Natural killer cell treated with Interleukin-12 subunit alpha and Interleukin-12 subunit beta and Interleukin-15 and Interleukin-18, amount 100 ng/mL, for 72 hours (primary cell): ENCODE measurements at places on chromosomes 3 and 15.
A peak's percentile ranks its signal among the peaks of the same experiment; 100 is the strongest.

DNA sequence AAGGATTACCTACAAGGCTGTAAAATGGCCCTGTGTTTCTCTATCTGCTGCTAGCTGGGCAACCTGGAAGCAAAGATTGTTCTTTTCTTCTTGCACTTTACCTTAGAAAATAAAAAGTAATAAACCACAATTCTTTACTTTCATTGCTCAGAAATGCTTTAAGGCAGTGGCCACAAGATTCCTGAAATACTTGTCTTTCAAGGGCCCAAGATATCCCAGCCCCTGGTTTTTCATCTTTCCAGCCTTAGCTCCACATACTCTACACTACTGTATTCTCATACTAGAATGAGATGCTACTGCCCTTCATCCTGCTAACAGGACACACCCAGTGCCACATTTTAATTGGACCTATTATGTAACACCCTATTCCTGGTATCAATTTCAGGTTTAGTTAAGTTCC, 78.9 kb downstream of the GTF2E1 start:
- H3K4me3 ChIP-seq: no peak overlapping the region
- H3K4me1 ChIP-seq: no peaks in the 10 kb centered on the region
- H3K27me3 ChIP-seq: peaks cover 36% of the 10 kb centered on the region
- no peak overlapping the region for H3K27ac ChIP-seq
- no peaks in the 10 kb centered on the region for H3K36me3 ChIP-seq
- no peak for DNase-seq

DNA sequence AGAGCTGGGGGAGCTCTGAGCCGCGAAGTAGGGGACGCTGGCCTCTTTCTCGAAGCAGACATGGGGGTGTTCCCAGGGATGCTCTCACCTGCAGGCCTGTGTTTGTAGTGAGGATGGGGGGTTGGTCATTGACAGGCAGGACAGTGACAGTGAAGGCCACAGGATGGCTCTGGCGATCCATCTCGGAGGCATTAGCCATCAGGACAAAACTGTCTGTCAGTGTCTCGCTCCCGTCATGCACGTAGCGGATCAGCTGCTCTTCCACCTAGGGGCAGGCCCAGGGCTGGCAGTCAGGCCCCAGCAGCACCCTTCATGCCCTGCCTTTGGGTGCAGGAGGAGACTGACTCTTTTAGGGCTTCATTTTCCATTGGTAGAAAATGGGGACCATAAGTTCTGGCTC, 28.0 kb downstream of the CSPG4 start:
- H3K36me3 ChIP-seq: no peaks in the 10 kb centered on the region
- DNase-seq: no peak
- no peaks in the 10 kb centered on the region for H3K4me1 ChIP-seq
- H3K4me3 ChIP-seq: no peak overlapping the region
- H3K27me3 ChIP-seq: no peaks in the 10 kb centered on the region

DNA sequence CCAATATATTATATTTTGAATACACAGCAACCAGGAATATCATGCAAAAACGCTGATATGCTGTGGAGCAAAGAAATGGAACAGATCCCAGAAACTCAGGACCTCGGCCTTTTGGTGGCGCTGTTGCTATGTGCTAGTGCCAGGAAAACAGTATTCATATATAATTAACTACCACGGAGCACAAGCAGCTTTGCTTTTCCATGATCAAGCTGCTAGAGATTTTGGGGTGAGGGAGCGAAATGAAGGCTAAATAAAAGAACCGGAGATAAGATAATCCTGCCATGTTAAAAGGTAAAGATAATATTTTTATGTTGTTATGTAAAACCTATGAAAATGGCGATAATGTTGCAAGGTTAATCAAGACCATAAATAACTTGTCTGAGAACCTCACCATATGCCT, 157.7 kb upstream of the FAM3D start:
- H3K27me3 ChIP-seq: peaks cover 3% of the 10 kb centered on the region
- no peak for DNase-seq
- H3K4me1 ChIP-seq: no peaks in the 10 kb centered on the region
- no peak overlapping the region for H3K4me3 ChIP-seq

DNA sequence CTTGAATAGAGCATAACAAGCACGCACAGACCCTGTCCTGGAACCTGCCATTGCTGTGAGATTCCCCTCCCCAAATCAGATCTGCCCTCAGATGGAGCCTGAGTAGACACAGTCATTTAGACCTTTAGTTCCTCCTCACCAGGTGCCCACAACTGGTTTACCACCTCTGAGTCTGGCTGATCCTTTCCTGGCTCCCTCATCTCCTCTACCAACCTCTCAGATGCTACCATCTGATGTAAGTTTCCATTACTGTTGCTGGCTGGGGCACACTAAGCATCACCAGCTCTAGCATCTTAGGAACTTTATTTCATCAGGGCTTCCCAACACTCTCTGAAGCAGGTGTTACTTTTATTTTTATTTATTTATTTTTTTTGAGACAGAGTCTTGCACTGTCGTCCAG, 288.3 kb downstream of the TLE3 start:
- H3K27ac ChIP-seq: no peak overlapping the region
- no peak overlapping the region for H3K4me3 ChIP-seq
- peaks cover 8% of the 10 kb centered on the region for H3K4me1 ChIP-seq
- H3K36me3 ChIP-seq: no peaks in the 10 kb centered on the region
- no peak for DNase-seq
- peaks cover 23% of the 10 kb centered on the region for H3K27me3 ChIP-seq

DNA sequence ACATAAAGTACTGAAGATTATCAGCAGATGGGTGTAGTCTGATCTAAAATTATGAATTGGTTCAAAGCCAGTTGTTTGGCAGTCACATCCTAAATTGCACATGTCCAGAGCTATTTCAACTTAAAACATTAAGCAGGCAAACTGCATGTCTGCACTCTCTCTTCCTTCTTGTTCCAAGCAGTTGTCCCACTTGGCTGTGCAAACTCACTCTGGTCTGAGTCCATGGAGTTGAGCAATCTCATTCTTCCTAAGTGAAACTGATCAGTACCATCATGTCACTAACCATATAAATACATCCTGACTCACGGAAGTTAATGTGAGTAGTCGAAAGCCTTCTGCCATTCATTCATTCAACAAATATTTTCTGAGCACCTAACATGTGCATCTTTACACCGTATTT, 353.0 kb downstream of the ROBO1 start:
- H3K27me3 ChIP-seq: no peaks in the 10 kb centered on the region
- H3K36me3 ChIP-seq: no peaks in the 10 kb centered on the region
- no peak overlapping the region for H3K27ac ChIP-seq
- no peaks in the 10 kb centered on the region for H3K4me1 ChIP-seq

- H3K27ac ChIP-seq: no peak overlapping the region
- DNase-seq: no peak
- H3K4me1 ChIP-seq: peaks cover 14% of the 10 kb centered on the region
- no peaks in the 10 kb centered on the region for H3K27me3 ChIP-seq
Measured at GRCh38 chr3:143363949-143364348, 244.4 kb downstream of the CHST2 start.

GRCh38 chr15:42544853-42545629, 3.6 kb downstream of the LRRC57 start:
- peaks cover 13% of the 10 kb centered on the region for H3K36me3 ChIP-seq
- H3K4me3 ChIP-seq: no peak overlapping the region
- no peak for DNase-seq
- no peak overlapping the region for H3K27ac ChIP-seq

DNA sequence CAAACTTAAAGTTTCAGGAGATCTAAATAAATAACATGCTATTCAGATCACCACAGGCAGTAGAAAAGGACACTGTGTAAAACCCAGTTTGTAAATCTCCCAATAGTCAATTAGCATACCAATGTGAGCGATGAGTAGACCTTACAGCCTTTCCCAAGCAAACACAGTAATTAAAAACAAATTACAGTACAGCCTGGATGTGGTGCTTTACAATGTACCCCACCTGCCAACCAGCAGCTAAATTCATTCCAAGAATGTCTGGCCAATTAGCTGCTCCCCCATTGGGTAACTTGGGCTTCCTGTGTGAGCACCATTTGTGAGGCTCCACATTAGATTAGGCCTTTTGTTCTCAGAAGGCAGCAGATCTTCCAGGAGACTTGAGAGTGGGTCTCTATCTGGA, 635.0 kb downstream of the TBL1XR1 start:
- no peaks in the 10 kb centered on the region for H3K36me3 ChIP-seq
- DNase-seq: no peak
- H3K4me3 ChIP-seq: no peak overlapping the region
- H3K27me3 ChIP-seq: no peaks in the 10 kb centered on the region
- H3K4me1 ChIP-seq: no peaks in the 10 kb centered on the region

DNA sequence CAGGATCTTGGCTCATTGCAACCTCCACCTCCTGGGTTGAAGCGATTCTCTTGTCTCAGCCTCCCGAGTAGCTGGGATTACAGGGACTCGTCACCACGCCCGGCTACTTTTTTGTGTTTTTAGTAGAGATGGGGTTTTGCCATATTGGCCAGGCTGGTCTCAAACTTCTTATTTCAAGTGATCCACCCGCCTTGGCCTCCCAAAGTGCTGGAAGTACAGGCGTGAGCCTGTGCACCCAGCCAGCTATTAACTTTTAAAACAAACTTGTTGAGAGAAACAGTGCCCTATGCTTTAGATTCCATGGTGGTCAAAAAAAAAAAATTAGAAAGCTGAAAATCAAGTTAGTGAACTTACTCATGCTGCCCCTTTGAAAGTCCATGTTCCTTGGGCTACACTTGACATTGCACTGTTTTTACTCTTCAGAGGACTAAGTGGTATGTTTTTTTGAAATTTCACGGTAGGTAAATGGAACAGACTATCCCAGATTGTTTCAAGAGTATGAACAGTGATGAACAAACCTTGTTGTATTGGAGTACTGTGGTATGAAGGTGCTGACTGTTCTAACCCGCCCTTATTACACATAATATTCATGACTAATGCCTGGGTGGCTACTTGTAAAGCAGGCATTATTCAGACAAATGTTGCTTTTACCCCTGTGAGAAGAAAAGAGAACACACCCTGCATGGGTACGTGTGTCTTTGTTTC, 206.9 kb downstream of the KLHL25 start:
- no peak overlapping the region for H3K4me3 ChIP-seq
- no peaks in the 10 kb centered on the region for H3K27me3 ChIP-seq
- DNase-seq: no peak
- H3K4me1 ChIP-seq: peaks cover 45% of the 10 kb centered on the region
- peaks cover 8% of the 10 kb centered on the region for H3K36me3 ChIP-seq
- H3K27ac ChIP-seq: no peak overlapping the region

DNA sequence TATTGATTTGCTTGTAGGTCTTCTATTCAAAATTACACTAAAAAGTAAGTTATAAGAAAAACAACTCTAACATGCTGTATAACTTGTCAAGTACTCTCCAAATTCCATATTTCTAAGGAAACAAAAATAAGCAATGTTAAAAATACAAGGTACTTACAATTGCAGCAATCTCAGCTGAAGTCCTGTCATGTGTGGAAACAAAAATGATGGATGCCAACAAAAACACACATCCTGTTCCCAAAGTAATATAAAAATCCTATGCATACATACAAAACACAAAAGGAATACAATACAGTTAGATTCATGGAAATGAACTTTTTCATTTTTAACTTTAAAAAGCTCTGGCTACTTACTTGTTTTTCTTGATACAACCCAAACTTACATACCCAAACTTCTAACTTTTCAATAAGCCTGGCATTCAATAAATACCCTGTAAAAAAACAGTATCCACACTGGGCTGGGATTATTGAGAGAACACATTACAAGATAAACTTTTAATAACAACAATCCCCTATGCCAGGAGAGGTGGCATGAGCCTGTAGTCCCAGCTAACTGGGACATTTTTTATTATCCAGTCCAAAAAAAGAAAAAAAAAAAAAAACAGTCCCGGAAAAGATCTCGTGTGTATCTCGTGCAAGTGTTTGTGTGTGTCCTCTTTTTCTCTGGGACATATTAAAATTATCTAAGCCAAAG, 14.7 kb downstream of the CMTM6 start:
- DNase-seq: no peak
- H3K27me3 ChIP-seq: no peaks in the 10 kb centered on the region
- H3K36me3 ChIP-seq: peaks cover 10% of the 10 kb centered on the region
- H3K4me3 ChIP-seq: no peak overlapping the region
- H3K27ac ChIP-seq: peak overlapping the region; percentile 39

DNA sequence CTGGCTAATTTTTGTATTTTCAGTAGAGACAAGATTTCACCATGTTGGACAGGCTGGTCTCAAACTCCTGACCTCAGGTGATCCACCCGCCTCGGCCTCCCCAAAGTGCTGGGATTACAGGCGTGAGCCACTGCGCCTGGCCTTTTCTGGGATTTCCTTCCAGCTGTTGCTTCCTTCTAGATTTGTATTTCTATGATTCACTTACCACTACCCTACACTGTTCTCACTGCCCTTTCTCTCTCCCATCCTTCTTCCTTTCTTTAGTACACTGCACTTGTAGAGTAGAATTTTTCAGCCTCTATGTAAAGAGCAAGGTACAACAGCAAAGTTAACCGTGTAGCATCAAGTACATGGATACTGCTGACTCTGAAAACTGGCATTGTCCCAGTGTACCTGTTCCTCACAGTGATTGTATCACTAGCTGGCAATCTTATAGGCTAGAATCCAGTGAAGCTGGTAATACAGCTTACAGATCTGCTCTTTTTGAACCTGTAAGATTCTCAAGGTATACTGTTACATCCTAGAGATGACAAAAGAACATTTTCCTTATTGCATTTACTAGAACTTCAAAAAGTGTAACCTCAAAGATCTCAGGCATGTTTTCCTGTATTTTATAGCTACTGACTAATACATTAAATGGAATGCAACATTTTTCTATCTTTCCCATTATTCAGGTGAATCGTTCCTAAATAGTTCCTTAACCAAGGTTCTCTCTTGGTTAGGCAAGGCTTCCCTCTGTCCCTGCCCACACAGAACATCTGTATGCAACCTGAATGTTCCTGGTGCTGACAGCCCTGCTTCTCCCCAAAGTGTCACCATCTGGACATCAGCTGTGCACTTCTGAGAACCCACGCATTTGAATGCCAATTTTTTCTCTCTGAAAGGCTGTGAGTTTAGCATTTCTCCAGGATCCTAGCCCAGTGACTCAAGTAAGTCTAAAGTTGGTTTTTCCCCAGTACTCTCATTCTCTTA, 74.1 kb upstream of the RAP2B start:
- H3K27me3 ChIP-seq: peaks cover 6% of the 10 kb centered on the region
- no peak overlapping the region for H3K27ac ChIP-seq
- DNase-seq: no peak
- H3K4me1 ChIP-seq: no peaks in the 10 kb centered on the region

DNA sequence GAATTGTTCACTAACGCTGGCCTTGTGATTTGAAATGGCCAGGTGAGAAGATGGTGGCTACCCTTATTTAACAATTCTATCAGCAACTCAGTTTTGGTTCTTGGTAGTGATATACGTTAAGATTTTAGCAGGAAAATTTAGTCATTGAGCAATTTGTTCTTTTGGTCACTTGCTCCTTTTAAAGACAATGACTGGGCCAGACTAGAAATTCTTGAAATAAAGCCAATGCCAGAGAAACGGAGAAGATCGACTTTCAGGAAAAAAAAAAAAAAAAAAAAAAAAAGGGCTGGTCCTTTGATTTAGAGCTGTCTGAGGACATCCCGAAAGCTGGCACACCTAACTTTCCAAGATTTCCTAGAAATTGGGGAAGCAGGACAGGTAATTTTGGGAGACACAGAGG, 178.5 kb downstream of the FNDC3B start:
- H3K27me3 ChIP-seq: no peaks in the 10 kb centered on the region
- no peak for DNase-seq
- peak overlapping the region; percentile 56 for H3K4me3 ChIP-seq
- H3K36me3 ChIP-seq: peaks cover 4% of the 10 kb centered on the region
- H3K27ac ChIP-seq: peak overlapping the region; percentile 73
